Right lobe of liver (tissue), 6 donors: ENCODE measurements at places on chromosomes 6 and 20.

- no peak for DNase-seq
Measured at GRCh38 chr6:150978624-150979023, 113.1 kb downstream of the MTHFD1L start.

- DNase-seq: no peak
Measured at GRCh38 chr6:117477988-117478852, 4.3 kb upstream of the DCBLD1 start.

GRCh38 chr6:30727920-30728553, 7.9 kb downstream of the TUBB start:
- DNase-seq: no peak

GRCh38 chr6:126914801-126915200, 203.7 kb upstream of the RSPO3 start:
- no peak for DNase-seq

DNA sequence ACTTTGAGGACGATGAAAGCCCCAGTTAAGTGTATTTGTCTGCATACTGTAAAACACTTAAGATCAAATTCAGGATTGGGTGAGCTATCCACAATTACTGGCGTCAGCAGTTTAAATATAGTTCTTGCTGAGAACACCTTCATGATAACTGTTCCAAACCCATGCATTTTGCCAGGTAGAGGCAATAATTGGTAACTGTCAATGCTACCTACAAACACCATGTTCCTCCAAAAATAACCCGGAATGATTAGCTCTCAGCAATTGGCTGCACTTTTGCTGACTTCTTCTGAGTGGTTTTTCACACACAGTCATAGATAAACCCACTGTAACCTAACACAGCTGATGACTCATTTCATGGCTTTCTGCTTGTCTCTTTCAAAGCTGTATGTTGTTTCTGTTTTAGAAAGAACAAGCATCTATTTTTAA, 1358.6 kb upstream of the GJE1 start:
- DNase-seq: no peak

GRCh38 chr20:44079291-44079690, 107.7 kb downstream of the JPH2 start:
- DNase-seq: no peak

- no peak for DNase-seq
Measured at GRCh38 chr6:161151660-161152526, 122.0 kb downstream of the AGPAT4 start.

- DNase-seq: no peak
Measured at GRCh38 chr6:42512579-42512978, 51.2 kb upstream of the UBR2 start.

- no peak for DNase-seq
Measured at GRCh38 chr20:4052139-4052480, 36.8 kb upstream of the RNF24 start.

GRCh38 chr20:8127553-8128255, 4.4 kb upstream of the PLCB1 start:
- no peak for DNase-seq

DNA sequence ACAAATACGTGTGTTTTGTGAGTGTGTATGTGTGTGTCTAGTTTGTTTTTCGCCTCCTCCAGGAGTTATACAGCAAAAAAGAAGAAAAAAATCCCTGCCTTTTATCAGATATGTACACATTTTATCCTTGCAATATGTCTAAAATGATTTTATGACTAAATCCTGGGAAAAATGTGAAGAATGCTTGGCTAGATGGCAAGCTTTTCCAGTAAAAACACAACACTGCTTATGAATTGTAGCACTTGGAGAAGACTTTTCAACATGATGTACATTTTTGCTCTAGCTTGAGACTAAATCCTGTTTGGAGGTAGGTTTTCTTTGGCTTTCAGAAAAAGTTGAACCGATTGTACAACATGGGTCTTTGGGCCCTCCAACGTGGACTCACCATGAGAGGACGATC, 160.2 kb downstream of the GMPR start:
- DNase-seq: no peak
